ENCODE measurements at places on chromosomes 2 and 18.
A peak's percentile ranks its signal among the peaks of the same experiment; 100 is the strongest.

GRCh38 chr2:65456886-65457285 is 24.5 kb upstream of the SPRED2 start:
- no peak for DNase-seq

DNA sequence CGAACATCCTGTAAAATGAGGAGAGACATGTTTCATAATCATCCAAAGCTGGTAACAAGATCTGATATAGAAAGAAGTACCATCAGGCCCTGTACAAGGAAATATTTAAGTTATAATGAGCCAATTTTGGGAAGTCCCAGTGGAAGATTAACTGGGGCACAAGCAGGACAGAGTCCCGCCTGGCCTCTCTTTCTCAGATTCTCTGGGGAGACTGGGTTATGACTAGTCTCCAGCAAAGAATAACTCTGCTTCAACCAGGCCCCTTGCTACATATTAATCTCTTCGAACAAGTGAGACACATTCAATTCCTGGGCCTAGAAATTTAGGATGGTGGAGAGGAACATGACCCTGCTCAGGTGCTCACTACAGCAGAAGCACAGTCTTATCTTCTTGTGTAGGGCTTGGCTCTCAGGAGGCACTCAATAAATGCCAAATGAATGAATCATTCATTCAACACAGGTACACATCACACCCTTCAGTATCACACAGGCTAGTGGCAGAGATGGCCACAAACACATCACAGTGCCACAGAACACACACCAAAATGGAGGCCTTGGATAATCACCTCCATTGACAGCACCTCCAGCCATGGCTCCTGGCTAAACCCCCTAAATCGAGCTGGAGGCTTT is 46.4 kb upstream of the RNF152 start:
- no peak for DNase-seq

GRCh38 chr2:37829202-37829601 is 95.9 kb upstream of the RMDN2 start:
- peak; percentile 92 for DNase-seq

DNA sequence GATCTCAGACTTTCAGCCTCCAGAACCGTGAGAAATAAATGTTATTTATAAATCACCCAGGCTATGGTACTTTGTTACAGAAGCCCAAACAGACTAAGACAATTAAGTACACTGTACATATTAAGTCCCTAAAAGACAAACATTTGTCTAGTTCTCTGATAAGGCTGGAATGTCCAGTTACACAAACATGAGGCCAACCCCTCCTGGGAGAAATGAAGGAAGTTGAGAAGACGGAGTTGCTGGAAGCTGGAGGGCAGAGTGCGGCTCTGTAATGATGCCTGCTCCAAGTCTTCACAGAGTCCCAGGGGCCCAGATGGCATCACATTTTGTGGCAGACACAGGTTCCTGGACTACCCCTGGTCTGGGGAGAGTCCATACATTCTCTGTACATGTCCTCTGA is 79.2 kb upstream of the ST8SIA3 start:
- no peak for DNase-seq

DNA sequence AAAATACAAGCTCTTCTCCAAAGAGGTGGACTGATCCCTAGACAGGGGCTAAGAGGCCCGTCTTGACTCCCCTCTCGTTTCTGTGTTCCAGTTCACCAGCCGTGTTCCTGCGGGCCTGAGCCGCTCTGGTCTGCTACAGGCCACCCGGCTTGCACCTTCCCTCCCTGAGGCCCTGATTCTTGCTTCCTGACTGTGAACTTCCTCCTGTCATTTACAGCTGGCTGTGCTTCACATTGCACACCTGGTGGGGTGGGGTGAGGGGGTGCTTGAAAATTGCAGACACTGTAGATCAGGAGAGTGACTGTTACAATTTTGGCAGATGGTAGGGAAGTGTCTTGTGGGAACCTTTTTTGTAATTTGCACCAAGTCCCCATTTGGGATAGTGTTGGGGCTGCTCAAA is 64.4 kb downstream of the TSN start:
- DNase-seq, result no peak

DNA sequence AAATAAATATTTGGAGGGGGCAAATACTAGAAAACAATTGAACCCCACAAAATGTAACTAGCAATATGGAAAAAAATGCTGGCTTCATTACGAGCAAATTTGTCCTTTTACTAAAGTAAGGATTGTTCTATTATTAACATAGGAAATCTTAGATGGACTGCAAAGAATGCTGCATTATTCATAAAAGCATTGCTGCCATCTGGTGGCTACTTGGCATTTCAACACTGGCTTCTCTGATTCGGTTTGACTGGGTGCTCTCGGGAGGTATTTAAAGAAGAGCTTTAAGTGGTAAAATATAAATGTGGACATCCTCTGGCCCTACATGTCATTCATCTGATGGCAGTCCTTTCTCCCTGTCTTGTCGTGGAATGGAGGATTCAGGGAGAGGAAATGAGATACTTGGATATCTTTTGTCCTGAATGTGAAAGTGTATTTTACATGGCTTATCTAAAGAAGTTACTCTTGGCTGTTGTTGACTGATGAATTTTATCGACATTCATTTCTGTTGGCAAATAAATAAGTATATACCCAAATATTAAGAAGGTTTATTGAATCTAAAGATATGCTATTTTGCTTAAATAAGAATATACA is 130.2 kb downstream of the ARHGAP15 start:
- DNase-seq, result peak; percentile 64

GRCh38 chr18:12872408-12872807 is 11.6 kb downstream of the PTPN2 start:
- no peak for DNase-seq

DNA sequence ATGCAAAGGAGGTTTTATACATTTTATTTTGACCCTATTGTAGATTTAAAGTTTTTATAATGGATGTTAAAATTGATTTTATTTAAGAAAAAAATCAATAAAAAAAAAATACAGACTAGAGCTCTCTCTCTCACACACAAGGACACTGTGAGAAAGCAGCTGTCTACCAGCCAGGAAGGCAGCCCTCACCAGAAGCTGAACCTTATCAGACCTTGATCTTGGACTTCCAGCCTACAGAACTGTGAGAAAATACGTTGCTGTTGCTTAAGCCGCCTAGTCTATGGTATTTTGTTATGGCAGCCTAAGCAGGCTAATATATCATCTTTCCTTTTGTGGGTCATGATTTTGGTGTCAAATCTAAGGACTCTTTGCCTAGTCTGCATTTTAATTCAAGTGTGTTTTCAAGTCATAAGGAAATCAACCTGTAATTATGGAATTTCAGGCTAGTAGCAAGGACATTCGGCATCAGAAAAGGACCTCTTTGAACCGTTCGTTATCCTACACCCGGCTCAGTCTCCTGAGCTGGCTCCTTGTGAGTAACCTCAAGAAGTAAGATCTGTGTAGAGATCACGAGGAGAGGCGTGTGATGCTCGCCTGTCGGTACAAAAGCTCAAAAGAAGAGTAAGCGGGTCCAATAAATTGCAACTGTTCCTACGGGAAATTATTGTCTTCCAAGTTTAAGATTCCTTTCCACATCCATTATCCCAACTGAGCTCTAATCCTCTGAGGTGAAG is 98.2 kb downstream of the PDCL3 start:
- DNase-seq, result no peak

DNA sequence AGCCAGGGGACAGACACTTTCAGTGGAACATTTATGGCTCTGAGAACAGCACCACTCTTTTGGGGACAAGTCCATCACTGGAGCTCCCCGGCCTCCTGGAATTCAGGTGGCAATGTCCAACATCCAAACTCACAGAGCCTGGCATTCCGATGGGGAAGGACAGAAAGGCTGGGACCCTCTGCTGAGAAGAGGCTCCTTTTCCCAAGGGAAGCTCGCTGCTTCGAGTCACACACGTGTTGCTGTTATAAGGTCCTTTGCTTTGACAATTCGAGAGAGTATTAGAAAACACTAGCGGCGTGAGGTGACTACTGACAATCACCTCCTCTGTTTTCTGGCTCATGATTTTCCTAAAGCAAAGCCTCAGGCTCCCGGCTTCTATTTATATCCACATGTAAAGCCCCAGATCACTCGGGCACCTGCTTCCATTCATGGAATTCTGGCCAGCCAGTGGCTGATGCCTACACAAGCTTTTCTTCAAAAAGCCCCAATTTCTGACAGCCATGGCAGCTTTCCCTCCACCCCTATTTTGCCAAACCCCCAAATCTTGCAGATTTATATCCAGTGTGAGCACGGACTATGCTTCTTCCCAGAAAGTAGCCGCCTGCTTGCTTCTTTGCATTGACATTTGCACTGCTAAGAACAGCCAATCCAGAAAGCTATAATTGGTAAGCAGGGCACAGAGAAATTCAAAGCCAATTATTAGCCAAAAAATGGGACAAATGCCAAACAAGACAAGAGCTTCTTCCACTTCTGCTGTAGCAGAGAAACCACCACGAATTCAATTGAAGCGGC is 67.3 kb downstream of the NDUFA10 start:
- DNase-seq, result no peak

DNA sequence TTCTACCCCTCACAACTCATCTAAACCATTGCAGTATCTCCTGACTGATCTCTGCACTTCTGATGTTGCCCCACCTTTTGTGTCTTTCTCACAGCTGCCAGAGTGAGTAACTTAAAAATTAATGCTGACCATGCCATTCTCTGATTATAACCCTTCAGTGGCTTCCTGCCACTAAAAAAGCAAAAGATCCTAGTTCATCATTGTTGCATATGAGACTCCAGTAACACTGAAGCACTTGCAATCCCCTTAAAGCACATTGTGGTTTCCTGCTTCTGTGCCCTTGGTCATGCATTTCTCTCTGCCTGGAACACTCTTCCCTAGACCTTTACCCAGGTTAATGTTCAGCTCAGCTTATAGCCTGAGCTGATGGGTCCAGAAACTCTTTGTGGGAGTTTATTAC is 95.1 kb upstream of the WDSUB1 start:
- no peak for DNase-seq

- no peak for DNase-seq
Observed at GRCh38 chr2:202043475-202043874, 9.8 kb downstream of the FZD7 start.
